Activated CD4-positive, alpha-beta T cell treated with anti-CD3 and anti-CD28 coated beads, Interleukin-2, amount 10 ng/mL, durations not matched to agents 7 days and 5 days (primary cell): ENCODE measurements at places on chromosomes 4 and X.

GRCh38 chr4:103498161-103499070 is 221.4 kb downstream of the TACR3 start:
- DNase-seq, result no peak

GRCh38 chr4:173261052-173261451 is 73.1 kb downstream of the HMGB2 start:
- DNase-seq, result no peak

- DNase-seq, result no peak
Measured at GRCh38 chr4:69054578-69055200, 41.6 kb upstream of the UGT2B7 start.

DNA sequence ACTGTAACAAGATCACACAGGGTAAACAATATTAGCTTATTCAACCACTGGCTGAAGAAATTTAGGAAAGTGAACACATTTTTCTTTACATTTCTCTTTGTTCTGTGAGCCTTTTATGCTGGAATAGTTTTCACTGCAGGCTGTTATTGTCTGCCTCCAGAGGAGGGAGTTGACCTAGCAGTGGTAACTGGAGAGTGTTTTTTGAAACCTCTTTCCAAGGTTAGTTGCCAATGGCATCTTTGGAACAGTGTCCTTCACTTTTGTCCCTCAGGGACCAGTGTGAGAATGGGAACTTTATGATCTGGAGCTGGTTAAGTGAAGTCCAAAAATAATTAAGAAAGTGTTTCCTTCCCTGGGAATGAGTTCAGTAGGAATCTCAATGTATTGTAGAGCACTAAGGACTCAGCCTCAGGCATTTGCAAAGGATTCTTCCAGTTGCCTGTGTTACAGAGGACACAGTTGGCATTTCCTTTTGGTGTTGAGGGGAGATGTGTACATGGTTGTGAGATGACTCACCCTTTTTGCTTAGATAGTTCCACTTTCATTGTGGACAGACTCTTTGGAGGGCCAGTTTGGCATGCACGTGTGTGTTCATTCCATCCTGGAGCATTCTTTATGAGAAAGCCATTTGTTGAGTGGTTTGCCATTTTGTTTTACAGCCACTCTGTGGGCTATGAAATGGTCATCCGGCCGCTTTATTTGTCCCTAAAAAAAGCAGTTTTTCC is 61.3 kb downstream of the AR start:
- DNase-seq, result no peak

GRCh38 chrX:119760026-119760877 is 1.9 kb downstream of the SOWAHD start:
- DNase-seq, result no peak

DNA sequence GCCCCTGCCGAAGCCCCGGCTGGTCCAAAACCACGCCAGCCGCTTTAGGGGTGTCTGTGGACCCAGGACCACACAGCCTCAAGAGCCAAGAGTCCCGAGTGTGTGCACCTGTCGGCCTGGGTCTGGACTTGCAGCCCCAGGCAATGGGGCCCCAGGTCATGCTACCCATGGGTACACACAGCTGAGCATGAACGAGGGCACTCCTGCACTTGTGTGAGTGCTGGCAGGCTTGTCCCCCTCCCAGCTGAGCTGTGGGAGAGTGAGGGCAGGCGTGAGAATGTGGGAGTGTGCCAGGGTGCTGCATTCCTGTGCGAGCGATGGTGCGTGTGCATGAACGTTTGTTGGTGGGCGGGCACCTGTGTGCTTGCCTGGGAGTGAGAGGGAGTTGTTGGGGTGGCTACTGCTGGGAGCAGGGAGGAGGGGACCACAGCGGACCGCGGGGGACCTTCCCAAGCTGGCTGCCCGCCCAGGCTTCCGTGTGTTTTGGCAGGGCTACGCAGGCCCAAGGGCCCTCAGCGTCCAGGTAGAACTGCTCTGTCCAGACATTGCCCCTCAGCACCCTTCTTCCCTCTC is 30.8 kb downstream of the BLOC1S4 start:
- no peak for DNase-seq
